ENCODE measurements at places on chromosomes 13 and 19.

- no peak for DNase-seq
Observed at GRCh38 chr13:49112782-49113525, 107.2 kb upstream of the MLNR start.

DNA sequence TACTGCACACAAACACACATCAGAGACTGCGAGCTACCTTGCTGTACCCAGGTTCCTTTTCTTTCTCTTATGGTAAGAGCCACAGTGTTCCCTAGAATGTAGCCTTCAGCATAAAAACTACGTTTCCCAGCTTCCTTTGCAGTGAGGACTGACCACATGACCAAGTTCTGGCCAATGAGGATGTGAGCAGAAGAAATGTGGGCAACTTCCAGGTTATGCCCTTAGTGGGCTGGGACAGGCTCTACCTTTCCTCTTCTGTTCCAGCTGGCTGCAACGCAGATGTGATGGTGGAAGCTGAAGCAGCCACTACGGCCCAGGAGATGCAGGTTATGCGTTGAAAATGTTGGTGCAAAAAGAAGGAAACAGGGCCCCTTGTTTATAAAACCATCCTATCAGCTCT, 27.5 kb downstream of the VRK3 start:
- DNase-seq = no peak

GRCh38 chr19:48668332-48668731, 4.5 kb downstream of the NTN5 start:
- DNase-seq = no peak

- no peak for DNase-seq
Observed at GRCh38 chr19:1450735-1451731, 1.1 kb downstream of the APC2 start.

DNA sequence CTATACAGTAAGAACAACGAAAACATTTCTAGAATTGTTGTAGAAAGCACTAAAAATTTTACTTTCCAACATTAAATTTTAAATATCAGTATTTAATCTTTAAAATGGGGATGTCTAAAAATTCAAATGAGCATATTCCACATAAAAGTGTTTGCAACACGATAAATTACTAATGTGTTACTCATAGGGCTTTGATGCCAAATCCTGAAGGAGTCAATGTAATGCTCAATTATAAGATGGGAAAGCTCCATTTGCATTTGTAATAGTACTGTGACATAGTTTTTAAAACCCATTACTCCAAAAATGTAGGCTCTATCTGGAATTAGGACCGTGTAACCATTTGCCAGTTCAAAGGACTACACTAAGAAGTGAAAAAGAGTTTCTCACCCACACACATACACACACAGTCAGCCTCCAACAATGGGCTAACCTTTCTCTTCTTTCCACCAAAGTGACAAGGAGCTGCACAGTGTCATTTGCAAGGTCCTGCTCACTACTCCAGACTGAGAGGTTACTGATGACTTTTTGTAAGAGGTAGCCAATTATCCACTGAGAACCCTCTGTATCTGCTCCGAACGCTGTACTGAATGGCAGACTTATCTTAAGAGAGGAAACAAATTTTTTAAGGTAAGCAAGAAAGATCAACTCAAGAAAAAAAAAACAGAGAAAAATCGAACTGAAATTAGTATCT, 26.1 kb upstream of the EEF1AKMT1 start:
- no peak for DNase-seq

DNA sequence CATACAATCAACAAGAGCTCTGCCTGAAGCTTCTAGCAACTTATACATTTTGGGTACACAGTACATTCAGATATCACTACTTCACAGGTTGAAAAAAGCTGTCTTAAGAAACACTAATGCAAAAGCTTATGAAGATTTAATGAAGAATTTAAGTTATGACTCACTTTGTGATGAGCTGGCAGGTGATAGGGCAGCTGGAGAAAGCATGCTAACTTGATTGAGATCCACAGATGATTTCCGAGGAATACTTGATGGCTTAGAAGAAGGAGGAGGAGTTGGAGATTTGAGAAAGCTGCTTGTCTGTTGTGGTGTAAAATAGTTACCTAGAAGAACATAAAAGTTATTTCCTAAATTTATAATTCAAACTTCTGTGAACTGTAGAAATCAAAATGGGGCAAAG, 23.3 kb downstream of the EXOSC8 start:
- no peak for DNase-seq

- DNase-seq = no peak
Observed at GRCh38 chr13:44322928-44323327, 50.7 kb upstream of the SERP2 start.

DNA sequence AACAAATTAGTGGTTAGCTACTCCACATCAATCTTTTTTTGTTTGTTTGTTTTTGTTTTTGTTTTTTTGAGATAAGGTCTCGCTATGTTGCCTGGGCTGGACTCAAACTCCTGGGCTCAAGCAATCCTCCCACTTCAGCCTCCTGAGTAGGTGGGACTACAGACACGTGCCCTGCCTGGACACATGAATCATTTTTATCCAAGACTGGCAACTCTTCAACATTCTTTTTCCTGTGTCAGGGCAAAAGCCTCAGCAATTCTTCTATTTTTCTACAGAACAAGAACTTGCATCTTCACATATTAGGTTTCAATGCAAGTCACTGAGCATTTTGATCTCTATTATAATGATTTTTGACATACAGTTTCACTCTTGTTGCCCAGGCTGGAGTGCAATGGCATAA, 76.8 kb upstream of the LRCH1 start:
- DNase-seq = no peak

- no peak for DNase-seq
Observed at GRCh38 chr13:96835546-96835945, 158.7 kb downstream of the OXGR1 start.

DNA sequence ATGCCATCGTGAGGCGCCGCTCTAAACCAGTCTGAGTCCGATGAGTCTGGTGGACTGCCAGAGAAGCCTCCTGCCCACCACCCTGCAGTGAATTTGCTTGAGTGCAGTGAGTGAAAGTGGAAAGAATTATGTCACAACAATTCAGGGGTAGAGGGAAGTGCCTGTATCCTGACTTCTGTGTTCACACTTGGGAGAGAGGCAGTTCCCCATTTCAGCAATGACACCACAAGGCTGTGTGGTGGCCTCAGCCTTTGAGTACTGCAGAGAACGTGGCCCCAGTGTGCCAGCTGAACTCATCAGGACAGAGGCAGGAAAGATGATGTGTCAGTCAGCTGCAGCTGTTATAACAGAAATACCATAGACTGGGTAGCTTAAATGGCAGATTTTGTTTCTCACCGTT, 155.6 kb downstream of the COG6 start:
- no peak for DNase-seq

DNA sequence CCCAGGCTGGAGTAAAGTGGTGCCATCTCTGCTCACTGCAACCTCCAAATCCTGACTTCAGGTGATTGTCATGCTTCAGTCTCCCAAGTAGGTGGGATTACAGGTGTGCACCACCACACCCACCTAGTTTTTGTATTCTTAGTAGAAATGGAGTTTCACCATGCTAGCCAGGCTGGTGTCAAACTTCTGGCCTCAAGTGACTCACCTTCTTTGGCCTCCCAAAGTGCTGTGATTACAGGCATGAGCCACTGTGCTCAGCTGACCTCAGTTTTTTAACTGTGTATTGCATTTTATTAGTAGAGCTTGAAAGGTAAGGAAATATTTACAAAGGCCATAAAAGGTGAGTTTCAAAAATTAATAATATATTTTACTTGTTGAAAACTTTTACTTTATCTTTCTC, 2.3 kb downstream of the ZNF726 start:
- DNase-seq = no peak

DNA sequence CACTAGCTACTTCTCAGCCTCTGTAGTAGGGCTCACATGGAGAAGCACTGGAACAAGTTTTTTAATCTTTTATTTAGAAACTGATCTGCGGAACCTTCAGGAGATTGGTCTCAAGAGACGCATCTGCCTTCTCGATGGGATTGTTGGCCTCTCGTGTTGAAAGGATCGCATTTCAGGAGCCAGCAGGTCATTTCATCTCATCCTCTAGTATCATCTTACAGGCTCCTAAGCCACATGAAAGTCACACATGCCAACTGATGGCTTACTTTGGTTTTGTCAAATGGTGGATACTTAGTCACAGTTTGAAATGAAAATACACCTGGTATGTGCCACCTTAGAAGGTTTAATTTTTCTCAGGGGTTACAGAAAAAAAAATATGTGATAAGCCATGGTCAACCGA, 1703.6 kb downstream of the EFNB2 start:
- DNase-seq = no peak

- no peak for DNase-seq
Observed at GRCh38 chr13:22173610-22174009, 502.7 kb downstream of the FGF9 start.

DNA sequence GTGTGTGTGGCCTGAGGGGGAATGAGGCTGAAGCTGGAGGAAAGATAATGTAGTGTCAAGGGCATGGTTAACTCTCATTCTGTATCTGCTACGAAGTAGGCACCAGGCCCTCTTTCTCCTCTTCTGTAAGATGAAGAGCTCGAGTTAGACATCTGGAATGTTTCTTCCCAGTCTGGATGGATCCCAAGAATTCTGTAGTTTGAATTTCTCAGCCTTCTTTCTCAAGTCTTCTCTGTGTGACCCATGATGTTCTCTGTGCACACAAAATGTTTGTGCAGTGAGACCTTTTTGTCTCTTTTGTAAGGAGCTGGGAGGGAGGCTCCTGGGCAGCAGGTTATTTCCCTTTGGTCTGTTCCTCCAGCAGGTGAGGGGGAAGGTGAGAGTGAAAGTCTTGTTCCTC, 13.7 kb downstream of the FGF9 start:
- no peak for DNase-seq

DNA sequence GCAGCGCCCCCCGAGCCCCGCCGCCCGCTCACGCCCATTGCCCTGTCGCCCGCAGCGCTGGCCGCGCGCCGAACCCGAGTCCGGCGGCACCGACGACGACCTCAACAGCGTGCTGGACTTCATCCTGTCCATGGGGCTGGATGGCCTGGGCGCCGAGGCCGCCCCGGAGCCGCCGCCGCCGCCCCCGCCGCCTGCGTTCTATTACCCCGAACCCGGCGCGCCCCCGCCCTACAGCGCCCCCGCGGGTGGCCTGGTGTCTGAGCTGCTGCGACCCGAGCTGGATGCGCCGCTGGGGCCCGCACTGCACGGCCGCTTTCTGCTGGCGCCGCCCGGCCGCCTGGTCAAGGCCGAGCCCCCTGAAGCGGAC, 518 bp downstream of the KLF2 start:
- DNase-seq = peak; percentile 42
